ENCODE measurements at places on chromosomes 4 and X.

GRCh38 chr4:44616621-44617020 lies 34.8 kb downstream of the YIPF7 start:
- DNase-seq = no peak

DNA sequence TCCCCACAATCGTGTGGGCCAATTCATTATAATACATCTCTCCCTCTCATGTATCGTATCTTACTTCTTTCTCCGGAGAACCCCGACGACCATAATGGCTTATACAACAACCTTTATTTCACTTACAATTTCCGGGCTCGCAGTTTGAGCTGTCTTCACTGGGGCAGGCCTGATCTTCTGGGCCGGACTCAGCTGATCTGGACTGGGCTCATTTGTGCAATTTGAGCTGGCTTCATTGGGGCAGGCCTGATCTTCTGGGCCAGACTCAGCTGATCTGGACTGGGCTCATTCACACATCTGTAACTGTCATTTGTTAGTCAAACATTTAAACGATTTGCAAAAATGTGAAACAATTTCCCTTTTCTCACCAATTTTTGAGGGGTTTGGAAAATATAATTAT lies 171.5 kb upstream of the FRG1 start:
- no peak for DNase-seq

- DNase-seq = no peak
These were observed 392.0 kb upstream of the INTU start for GRCh38 chr4:127240764-127241105.

DNA sequence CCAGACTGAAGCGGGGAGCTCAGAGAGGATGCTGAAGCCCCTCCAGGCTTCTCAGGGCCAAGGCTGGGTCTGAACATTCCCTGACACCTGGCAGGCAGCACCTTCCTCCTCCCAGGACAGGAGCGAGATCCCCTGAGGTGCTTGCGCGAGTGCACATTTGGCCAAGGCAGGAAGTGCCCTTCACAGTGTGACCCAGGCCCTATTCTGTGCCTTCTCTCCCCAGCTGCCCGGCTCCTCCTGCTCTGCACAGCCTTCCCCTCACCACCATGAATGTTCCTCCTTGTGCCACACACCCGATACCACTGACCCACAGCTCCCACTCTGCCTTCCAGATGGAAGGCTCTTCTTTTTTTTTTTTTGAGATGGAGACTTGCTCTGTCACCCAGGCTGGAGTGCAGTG lies 17.1 kb upstream of the PSAPL1 start:
- DNase-seq = no peak

DNA sequence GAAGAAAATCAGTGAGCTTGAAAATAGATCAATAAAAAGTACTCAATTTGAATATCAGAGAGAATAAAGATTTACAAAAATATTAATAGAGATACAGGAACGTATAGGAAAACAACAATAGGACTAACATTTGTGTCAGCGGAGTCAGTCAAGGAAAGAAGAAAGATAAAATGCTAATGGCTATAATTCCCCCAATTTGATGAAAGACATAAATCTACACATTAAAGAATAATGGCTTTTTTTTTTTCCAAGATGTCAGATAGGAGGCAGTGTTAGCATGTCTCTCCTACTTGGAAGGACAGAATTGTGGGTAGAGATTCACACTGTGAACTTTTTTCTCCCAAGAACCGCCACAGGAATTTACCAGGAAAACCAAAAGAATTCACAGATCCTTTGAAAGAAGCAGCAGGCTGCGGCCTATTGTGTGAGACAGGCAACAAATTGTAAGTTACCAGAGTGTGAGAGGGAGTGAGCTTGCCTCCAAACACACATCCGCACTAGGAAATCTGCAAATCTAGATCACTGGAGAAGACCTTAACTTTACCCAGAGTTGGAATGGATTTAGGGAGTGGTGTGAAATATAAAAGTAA lies 249.9 kb downstream of the PRDM5 start:
- DNase-seq = peak; percentile 37
